ENCODE measurements at places on chromosomes 7 and 10.

DNA sequence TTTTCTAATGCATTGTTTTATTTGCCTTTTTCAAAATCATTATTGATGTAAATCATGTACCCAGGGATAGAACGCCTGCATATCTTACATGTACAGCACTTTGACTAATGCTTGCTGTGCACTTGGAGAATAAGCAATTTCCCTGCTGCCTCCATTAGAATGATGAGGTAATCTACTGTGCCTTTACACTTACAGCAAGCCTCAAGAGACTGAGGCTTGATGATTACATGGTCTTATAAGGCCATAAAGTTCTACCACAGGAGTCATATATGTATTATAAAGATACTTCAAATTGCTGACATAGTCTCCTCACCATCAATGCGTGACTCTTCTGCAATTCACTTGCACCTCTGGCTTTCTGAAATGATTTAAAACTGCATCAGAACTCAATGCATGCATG lies 328.6 kb upstream of the HGF start:
- H3K4me3 ChIP-seq = no peak overlapping the region
- no peak overlapping the region for H3K27ac ChIP-seq
- H3K4me1 ChIP-seq = no peaks in the 10 kb centered on the region
- no peak for DNase-seq
- no peaks in the 10 kb centered on the region for H3K27me3 ChIP-seq
- no peaks in the 10 kb centered on the region for H3K36me3 ChIP-seq

DNA sequence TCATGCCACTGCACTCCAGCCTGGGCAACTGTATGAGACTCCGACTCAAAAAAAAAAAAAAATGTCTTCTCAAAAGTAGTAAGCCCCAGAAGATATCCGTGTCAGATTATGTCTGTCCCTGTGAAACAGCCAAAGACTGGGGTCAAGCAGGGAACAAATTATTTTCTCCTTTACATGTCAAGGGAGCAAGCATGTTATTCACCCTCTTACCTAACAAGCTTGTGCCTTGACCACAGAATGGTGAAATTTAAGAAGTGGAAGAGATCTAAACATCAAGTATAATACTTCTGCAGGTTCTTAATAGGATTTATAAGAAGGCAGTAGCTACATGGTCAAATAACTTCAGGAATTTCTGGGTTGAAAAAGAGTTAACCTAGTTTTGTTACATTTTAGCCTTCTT lies 187.9 kb downstream of the ZNF365 start:
- no peak overlapping the region for H3K27ac ChIP-seq
- H3K4me1 ChIP-seq = no peaks in the 10 kb centered on the region
- no peak overlapping the region for H3K4me3 ChIP-seq
- no peaks in the 10 kb centered on the region for H3K27me3 ChIP-seq
- no peaks in the 10 kb centered on the region for H3K36me3 ChIP-seq
- no peak for DNase-seq

DNA sequence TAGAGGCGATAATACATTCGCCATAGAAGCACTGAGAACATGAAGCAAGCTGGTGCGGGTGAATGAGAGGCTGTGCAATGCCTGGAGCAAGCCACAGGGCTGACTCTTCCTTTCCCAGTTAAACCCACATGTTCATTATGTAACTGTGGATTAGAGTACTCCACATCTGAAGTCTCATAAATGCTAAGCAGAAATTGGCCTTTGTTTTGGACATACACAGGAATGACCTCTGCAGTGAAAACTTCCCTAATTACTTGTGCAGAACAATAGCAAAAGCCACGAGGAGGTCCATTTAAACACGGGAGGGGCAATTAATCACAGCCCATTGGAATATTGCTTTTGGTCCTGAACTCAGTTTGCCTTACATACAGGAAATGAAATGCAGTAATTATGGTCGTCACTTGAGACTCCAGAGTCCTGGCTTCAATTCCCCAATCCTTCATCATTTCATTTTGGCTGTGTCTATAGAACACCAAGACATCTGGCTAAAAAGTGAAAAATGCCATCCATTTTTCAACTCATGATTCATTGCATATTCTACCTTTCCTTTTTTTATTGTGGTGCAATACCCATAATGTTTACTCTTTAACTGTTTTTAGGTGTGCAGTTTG lies 78.7 kb upstream of the CXCL12 start:
- DNase-seq = no peak
- no peaks in the 10 kb centered on the region for H3K4me1 ChIP-seq
- no peaks in the 10 kb centered on the region for H3K36me3 ChIP-seq
- H3K27ac ChIP-seq = no peak overlapping the region

DNA sequence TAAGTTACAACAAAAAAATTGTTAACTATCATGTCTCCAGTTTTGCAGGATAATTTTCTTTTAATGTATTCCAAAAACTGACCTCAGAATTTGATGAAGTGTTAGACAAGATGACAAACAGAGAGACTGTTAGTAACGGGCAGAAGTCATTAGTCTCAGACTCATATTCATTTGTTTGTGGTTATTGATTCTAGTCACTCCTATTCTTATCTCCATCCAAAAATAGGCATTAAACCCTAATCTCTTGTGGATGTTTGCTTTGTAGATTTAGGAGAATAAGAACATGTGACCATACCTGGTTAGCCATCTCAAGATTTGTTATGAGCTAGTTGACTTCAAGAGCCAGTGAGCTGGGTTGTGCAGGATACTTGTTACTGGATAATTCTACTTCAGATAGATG lies 261.1 kb downstream of the AUTS2 start:
- H3K4me1 ChIP-seq = peaks cover 16% of the 10 kb centered on the region
- no peak overlapping the region for H3K4me3 ChIP-seq
- no peaks in the 10 kb centered on the region for H3K36me3 ChIP-seq
